ENCODE measurements at places on chromosomes 13 and 19. TPM values are rescaled to one million over a fixed set of nuclear protein-coding genes. Genes with fewer than 3 reads are reported as not detected.

DNA sequence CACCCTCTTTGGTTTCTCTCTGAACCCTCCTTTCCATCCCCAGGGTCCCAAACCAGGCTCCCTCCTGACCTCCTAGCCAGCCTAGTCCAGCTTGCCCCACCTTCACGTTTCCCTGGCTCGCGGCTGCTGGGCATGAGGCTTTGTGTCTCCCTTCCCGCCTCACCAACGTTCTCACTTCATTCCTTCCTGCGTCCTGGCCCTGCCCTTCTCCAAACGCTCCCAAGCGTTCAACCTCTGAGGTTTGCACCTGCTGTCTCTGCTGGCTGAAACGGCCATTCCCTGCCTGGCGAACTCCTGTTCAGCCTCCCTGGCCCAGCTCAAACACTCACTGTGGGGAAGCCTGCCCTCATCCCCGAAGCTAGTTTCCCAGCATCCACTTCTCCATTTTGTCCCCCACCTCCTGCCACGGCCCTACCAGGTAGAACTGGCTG lies 12.4 kb downstream of the EPS8L1 start:
- peaks cover 21% of the 10 kb centered on the region for H3K4me1 ChIP-seq
- peaks cover 13% of the 10 kb centered on the region for H3K27me3 ChIP-seq
- peaks cover 23% of the 10 kb centered on the region for H3K36me3 ChIP-seq
- DNase-seq: no peak

DNA sequence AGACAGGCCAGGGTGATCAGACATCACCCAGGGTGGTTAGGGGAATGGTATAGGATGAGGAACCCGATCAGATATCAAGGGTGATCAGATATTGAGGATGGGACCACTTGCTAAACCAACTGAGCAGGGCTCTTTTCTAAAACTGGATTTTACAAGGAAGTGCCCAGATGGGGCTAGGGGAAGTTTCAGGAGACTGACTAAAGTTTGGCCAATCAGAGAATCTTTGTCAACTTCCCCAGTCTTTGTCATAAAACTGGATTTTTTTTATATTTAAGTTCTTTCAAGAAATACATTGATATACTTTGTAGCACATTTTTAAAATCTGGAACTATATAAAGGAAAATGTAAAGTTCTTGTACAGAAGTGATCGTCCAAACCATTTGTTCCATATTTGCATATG lies 30.5 kb upstream of the DLEU7 start:
- no peak overlapping the region for H3K4me3 ChIP-seq
- no peak overlapping the region for H3K27ac ChIP-seq
- no peaks in the 10 kb centered on the region for H3K36me3 ChIP-seq
- no peaks in the 10 kb centered on the region for H3K4me1 ChIP-seq
- H3K27me3 ChIP-seq: no peaks in the 10 kb centered on the region

DNA sequence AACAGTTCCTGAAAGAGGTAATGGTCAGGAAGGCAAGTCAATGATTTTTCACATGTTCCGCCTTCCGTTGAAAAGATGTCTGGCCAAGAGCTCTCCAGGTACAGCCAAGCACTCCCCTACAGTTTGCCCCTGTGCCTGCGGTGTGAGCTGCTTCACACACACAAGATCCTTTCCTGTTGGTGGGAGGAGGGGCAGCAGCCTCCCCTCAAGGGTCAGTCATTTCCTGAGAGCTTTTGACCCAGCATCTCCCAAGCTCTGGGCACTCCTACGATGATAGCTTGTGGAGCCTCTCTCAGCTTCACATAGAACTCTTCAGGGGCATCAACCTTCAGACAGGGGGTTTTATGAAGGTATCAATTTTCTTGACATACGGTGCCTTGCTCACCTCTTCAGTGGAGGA lies 86.9 kb downstream of the DOCK9 start:
- H3K27ac ChIP-seq: no peak overlapping the region
- H3K4me3 ChIP-seq: no peak overlapping the region
- no peak for DNase-seq
- H3K36me3 ChIP-seq: no peaks in the 10 kb centered on the region
- no peaks in the 10 kb centered on the region for H3K27me3 ChIP-seq
- H3K4me1 ChIP-seq: peaks cover 3% of the 10 kb centered on the region

DNA sequence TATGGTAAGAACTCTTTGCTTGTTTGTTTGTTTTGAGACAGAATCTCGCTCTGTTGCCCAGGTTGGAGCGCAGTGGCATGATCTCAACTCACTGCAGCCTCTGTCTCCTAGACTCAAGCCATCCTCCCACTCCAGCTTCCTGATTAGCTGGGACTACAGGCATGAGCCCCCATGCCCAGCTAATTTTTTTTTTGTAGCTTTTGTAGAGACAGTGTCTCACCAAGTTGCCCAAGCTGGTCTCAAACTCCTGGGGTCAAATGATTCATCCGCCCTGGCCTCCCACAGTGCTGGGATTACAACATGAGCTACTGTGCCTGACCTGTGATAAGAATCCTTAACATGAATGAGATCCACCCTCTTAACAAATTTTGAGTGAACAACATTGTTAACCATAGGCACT lies 183.9 kb upstream of the TSHZ3 start:
- H3K36me3 ChIP-seq: no peaks in the 10 kb centered on the region
- no peak overlapping the region for H3K27ac ChIP-seq
- no peak for DNase-seq
- H3K27me3 ChIP-seq: no peaks in the 10 kb centered on the region

DNA sequence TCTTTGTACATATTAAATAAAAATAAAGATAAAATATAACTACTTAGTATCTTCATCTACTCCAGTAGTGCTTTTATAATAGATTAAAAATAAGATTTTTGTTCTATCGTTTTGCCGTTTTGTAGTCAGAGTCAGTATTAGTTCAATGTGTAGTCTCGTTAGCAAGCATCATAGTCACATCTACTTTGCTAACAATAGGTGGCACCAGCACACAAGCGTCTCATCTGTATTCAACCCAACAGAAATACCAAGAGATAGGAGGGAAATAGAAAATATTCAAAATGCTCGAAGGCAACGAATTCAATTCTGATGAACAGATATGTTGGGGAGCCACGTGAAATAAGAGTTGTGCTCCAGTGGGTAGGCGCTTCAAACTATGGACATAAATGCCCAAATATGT lies 21.4 kb upstream of the MICU2 start:
- H3K36me3 ChIP-seq: no peaks in the 10 kb centered on the region
- H3K4me1 ChIP-seq: no peaks in the 10 kb centered on the region
- no peaks in the 10 kb centered on the region for H3K27me3 ChIP-seq
- no peak overlapping the region for H3K4me3 ChIP-seq

GRCh38 chr19:46060012-46060411 lies 19.2 kb upstream of the IGFL4 start:
- no peak overlapping the region for H3K4me3 ChIP-seq
- no peak for DNase-seq
- H3K27me3 ChIP-seq: peaks cover 5% of the 10 kb centered on the region
- no peaks in the 10 kb centered on the region for H3K4me1 ChIP-seq
- H3K36me3 ChIP-seq: no peaks in the 10 kb centered on the region
- H3K27ac ChIP-seq: no peak overlapping the region

- peaks cover 12% of the 10 kb centered on the region for H3K4me1 ChIP-seq
- no peak overlapping the region for H3K27ac ChIP-seq
- no peak for DNase-seq
- H3K36me3 ChIP-seq: no peaks in the 10 kb centered on the region
- peak overlapping the region; percentile 63 for H3K4me3 ChIP-seq
Measured at GRCh38 chr19:39506598-39506943, 7.8 kb downstream of the DLL3 start.

- peak overlapping the region; percentile 90 for H3K4me3 ChIP-seq
- H3K36me3 ChIP-seq: peaks cover 24% of the 10 kb centered on the region
- H3K27me3 ChIP-seq: no peaks in the 10 kb centered on the region
- peak overlapping the region; percentile 94 for H3K27ac ChIP-seq
- peaks cover 39% of the 10 kb centered on the region for H3K4me1 ChIP-seq
- DNase-seq: no peak
Measured at GRCh38 chr19:39436350-39436716, 584 bp upstream of the RPS16 start.

- DNase-seq: no peak
- no peaks in the 10 kb centered on the region for H3K27me3 ChIP-seq
- H3K27ac ChIP-seq: no peak overlapping the region
Measured at GRCh38 chr13:99489028-99489427, 12.2 kb upstream of the TM9SF2 start.

DNA sequence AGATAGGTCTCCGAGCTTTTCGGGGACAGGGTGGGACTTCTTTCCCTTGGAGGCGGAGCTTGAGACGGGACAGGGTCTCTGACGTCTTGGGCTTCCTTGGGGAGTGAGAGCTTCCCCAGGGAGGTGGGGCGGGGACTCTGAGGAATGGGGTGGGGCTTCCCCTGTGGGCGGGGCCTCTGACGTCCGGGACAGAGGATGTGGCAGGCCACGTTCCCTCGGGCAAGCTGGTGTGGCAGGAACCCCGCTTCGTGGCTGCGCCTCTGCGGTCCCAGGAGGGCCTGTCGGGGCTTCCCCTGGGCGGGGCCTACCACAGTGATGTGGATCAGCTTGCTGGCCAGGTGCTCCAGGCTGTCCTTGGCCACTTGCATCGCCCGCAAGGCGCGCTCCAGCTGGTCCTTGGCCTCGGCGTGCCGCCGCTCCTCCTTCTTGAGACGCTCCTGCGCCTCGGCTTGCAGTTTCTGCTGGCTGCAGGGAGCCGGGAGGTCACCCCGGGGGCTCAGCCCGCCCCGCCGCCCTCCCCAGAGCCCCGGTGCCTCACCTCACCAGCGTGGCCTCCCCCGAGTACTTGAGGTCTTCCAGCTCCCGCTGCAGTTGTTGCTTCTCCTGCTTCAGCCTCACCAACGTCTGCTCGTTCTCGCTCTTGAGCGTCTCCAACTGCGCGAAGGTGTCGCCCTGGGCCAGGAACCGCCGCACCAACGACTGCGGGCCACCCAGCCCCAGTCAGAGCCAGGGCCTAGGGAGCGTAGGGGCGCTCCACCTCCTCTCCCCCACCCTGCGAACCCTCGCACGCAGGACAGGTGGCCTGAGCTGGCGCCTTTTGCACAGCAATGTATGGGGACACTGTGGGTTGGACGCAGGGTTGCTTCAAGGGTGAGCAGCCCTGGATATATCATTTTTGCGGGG lies 3.3 kb upstream of the RGL3 start:
- DNase-seq: no peak
- peak overlapping the region; percentile 68 for H3K4me3 ChIP-seq
- H3K27me3 ChIP-seq: peaks cover 13% of the 10 kb centered on the region
- peaks cover 45% of the 10 kb centered on the region for H3K4me1 ChIP-seq
- H3K36me3 ChIP-seq: no peaks in the 10 kb centered on the region
- no peak overlapping the region for H3K27ac ChIP-seq

DNA sequence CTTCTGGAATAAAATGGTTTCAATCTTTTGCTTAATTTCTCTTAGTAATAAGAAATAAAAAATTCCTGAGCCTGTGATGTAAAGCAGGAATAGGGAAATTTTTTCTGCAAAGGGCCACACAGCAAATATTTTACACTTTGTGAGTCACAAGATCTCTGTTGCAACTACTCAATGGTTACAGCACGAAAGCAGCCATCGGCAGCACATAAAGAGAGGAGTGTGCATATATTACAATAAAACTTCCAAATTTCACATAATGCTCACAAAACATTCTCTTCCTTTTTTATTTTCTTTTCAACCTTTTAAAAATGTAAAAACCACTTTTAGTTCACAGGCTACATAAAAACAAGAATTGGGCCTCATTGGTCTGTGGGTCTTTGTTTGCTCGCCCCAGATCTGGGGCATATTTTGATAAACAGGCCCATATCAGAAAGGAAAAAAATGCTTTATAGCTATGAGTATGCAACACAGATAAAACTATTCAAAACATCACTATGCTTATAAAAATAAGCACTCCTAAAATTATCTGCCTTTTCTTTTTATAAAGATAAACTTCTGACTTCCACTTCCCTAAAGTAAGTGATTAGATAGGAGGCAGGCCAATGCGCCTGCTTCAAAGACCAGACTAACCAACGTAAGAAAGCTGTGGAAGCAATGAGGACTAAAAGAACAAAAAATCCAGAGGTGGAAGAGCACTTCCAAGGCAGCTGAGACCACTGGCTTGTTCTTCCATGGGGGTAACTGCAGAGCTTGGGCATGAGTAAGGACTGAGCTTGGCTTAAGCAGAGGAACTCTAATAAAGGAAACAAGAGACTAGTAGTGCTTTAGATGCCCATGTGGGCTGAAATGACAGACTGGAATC lies 26.5 kb downstream of the MYCBP2 start:
- H3K27ac ChIP-seq: peak overlapping the region; percentile 60
- no peak for DNase-seq
- H3K4me3 ChIP-seq: peak overlapping the region; percentile 54

DNA sequence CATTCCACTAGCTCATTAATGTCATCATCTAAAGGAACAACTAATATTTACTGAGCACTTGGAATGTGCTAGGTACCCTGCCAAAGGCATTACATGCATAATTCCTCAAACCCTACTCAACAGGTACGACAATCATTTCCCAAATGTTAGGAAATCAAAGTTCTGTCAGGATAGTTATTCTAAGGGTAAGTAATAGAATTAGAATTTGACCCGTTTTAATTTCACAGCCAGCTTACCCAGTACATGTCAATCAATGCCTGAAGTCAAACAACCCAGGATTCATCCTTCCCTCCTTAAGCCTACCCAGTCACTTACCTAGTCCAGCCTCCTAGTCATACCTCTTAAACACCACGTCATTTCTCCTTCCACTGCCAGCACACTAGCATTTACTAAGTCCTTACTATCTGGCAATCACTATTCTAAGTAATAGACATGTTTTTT lies 2.4 kb downstream of the LNX2 start:
- no peak for DNase-seq
- peaks cover 16% of the 10 kb centered on the region for H3K4me1 ChIP-seq
- no peaks in the 10 kb centered on the region for H3K27me3 ChIP-seq
- no peaks in the 10 kb centered on the region for H3K36me3 ChIP-seq

- peaks cover 45% of the 10 kb centered on the region for H3K4me1 ChIP-seq
- H3K4me3 ChIP-seq: no peak overlapping the region
- H3K27ac ChIP-seq: no peak overlapping the region
- no peaks in the 10 kb centered on the region for H3K27me3 ChIP-seq
- peaks cover 15% of the 10 kb centered on the region for H3K36me3 ChIP-seq
Measured at GRCh38 chr19:5289060-5289990, 51.3 kb downstream of the PTPRS start.

DNA sequence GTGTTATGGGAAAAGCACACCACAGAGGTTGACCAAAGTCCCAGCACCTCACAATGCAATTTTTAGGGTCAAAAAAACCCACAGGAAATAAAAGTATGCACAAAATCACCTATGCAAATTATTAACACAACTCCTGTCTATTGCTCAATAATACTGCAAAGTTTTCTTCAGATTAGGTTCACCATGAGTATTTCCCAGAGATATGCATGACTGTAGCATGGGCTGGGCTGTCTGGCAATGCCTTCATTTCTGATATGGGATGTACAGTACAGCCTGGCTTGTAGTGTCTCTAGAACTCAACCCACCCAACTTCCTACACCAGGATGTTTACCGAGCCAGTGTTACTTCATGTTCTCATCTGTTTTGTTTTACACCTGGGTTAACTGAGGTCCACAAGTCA lies 698.7 kb upstream of the ARGLU1 start:
- no peak overlapping the region for H3K4me3 ChIP-seq
- DNase-seq: no peak
- H3K4me1 ChIP-seq: no peaks in the 10 kb centered on the region
- H3K27ac ChIP-seq: no peak overlapping the region

The ICAM1 gene
- 41.4 TPM for total RNA-seq

The CGB5 gene
- not detected for total RNA-seq

The ZNF724 gene
- total RNA-seq: 0.27 TPM

The SYNGR4 gene
- total RNA-seq: not detected

The PSG6 gene
- total RNA-seq: not detected

The ZNF730 gene
- total RNA-seq: not detected

The IGFL1 gene
- total RNA-seq: not detected

The ARMC6 gene
- 21.0 TPM for total RNA-seq

The MAMSTR gene
- not detected for total RNA-seq

The KRTDAP gene
- total RNA-seq: not detected

The ZNF628 gene
- total RNA-seq: 7.2 TPM

The RFPL4AL1 gene
- not detected for total RNA-seq

The ELANE gene
- total RNA-seq: 0.41 TPM

The MBD3L2 gene
- total RNA-seq: not detected

The HTR2A gene
- total RNA-seq: 2.6 TPM
